Umbilical cord (tissue), 2 donors: ENCODE measurements at places on chromosomes 13 and 19.

DNA sequence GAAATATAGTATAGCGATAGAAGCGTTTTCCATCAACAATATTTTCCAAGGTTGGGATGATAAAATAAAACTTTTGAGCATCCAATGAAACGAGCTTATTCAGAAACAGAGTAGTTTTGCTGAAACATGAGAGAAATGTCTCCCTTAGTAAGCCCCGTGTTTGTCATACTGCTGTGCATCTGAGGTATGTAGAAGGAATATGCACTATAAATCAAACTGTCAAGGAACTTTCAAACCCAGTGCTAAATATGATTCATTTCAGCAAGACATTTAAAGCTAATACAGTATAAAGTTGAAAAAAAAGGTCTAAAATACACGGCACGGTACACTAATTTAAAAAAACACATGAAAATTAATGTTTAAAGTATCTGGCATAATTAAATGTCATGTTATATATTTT lies 546.2 kb downstream of the SLITRK5 start:
- DNase-seq, result peak; percentile 2

DNA sequence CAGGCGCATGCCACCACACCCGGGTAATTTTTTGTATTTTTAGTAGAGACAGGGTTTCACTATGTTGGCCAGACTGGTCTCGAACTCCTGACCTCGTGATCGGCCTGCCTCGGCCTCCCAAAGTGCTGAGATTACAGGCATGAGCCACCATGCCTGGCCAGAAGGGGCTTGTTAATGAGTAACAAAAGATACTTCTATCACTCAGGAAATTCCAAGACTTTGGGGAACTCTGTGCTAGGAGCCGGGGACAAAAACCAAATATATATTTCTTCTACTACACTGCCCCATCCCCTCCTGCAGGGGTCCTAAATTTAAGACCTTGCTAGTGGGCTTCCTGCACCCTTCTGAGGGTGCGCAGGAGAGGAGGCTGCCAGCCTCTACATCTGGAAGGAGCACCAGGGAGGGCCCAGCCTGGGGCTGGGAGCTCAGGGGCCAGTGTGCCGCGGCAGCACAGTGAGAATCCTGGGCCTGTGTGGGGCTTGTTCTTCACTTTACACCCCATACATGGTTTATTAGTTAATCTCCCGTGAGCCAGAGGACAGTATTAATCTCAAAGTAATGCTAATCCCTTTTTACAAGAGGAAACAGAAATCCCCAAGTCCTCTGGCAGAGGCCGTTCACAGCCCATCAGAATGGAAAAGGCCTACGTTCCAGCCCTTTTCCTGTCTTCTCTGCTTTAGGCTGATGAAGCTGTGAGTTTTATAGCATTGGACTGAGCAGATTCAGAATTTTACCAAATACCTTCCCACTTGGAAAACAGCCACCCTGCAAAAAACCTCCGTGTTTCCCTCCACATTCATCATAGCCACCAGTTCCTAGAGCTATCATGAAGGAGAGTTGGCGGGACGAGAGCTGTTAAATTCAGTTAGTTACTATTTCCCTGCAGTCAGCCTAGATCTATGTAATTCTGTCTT lies 44.4 kb upstream of the NPAS1 start:
- DNase-seq, result peak; percentile 63

DNA sequence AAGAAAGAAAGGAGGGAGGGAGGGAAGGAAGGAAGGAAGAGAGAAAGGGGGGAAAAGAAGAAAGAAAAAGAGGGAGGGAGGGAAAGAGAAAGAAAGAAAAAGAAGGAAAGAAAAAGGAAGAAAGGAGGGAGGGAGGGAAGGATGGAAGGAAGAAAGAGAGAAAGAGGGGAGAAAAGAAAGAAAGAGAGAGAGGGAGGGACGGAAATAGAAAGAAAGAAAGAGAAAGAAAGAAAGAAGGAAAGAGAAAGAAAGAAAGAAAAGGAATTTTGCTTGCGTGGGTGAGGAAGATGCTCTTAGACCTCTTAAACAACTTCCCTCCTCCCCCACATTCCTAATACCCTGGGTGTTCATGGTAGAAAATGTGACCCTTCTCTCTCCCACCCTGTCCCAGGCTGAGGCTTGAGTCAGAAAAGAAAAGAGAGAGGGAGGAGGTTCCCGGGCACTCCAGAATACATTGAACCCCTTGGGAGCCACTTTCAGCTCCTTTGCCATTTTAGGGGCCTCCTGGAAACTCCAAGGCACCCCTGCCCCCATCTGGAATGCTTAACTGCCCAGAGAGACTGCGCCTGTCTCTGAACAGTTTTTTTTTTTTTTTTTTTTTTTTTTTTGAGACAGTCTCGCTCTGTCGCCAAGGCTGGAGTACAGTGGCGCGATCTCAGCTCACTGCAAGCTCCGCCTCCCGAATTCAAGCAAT lies 9.2 kb upstream of the KANK3 start:
- peak; percentile 65 for DNase-seq

DNA sequence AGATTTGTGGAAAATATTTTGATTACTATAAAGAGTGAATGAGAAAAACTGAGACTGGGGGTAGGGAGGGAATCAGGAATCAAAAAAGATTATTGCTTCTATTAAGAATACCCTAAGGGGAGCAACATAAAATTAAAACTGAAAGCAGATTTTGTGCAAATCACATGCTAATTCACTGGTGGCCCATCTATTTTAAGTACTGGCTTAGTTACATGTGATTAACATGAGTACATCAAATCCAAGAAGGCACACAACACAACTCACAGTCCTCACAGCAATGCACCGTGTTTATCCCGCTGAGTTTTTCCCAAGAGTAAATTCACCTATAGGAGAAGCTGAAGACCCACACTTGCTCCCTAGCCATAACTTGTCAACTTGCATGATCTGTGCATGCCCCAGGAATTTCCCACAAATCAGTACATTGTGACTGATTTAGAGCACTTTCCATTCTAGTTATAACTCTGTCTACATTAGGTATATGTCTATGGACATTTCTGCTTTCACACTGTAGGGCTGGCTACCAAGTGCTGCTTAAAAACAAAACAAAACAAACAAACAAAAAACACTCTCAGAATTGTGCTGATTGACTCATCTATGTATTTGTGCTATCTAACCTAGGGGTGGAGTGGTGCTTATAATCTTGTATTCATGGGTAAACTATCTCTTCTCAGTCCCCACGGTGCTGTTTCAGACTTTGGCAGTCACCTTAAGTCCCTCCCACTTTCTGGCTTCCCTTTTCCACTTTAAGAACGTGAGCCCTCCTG lies 24.3 kb downstream of the AMER2 start:
- no peak for DNase-seq

DNA sequence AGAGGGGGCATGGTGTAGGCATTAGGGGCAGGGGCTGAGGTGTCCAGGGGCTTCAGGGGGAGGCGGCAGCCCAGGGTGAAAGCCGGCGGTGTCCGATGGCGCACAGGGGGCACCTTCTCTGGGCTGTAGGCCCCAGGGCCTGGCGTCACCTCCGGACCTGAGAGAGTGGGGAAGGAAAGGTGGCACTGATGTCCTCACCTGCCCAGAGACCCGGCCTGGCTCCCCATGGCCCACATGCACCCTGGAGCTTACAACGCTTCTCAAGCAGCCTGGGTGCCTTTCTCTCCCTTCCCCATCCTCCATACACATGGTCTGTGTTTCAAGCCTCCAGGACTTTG lies 3.3 kb upstream of the SHC2 start:
- DNase-seq, result no peak

- DNase-seq, result no peak
These were observed 7.4 kb upstream of the IL4I1 start for GRCh38 chr19:49904136-49904535.
